Common myeloid progenitor, CD34-positive (primary cell): ENCODE measurements at places on chromosomes 3 and 15.

DNA sequence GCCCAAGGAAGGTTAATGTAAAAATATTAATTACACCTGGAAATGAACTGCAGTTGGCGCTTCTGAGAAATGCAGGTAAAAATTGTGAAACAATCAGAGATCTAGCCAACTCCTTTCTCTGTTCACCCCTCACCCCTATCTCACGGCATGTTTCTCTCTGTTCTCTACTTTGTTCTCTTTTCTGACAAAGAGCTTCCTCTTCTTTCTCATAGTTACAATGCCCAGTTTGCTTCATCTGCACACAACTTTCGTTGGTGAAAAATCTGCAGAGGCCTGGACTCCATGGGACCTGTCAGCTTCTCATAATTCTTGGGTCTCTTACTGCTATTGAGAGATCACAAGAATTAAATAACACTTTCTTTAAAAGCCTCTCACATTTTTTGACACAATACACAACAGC is 212.9 kb upstream of the LRRN1 start:
- DNase-seq: no peak

GRCh38 chr3:79767905-79768267 is at the start of gene ROBO1:
TSS of gene ROBO1 (minus strand) at chr3:79767998.
- no peak for DNase-seq

GRCh38 chr15:49860101-49860500 is 239.3 kb downstream of the DTWD1 start:
- DNase-seq: no peak

DNA sequence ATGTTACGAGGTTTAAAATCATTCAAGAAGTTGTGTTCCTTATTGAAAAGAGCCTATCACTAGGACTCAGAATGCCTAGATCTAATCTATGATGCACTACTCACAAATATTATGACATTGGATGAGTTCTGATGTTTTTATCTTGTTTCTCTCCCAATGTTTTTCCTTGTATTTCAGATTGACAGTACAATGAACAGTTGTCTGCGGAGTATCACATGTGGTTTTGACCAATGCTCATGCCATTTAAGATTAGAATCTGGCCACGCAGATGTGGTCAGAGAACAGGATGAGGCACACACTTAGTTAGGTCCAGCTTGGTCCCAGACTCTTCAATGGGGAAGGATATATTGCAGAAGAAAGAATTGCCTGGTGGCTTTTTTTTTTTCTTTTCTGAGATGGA is 25.6 kb upstream of the CCDC50 start:
- no peak for DNase-seq

- DNase-seq: no peak
These were observed 3.7 kb downstream of the NMD3 start for GRCh38 chr3:161224786-161225185.

DNA sequence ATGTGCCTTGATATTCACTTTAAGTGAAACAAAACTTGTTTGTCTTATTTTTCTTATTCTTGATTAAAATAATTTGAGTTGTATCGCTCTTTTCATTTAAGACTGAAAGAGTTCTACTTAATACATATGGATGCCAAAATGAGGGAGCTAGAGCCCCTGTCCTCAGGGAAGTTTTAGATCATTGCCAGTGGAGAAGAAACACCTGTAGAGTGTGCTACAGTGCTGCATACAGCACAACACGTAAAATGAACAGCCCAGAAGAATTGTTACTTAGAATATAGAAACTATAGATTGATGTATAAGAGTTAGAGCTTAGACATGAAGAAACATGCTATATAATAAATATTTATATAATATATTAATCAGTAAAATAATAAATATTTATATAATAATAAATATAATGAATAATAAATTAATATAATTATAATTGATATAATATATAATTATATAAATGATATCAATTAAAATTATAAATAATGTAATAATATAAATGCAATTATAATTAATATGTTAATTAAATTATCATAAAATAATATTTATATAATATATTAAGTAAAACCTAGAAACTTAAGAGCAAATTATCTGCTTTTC is 1234.7 kb downstream of the ROBO2 start:
- DNase-seq: no peak

GRCh38 chr3:69120879-69121464 is 1.4 kb downstream of the LMOD3 start:
- peak; percentile 83 for DNase-seq

GRCh38 chr3:11544412-11545181 is 99.1 kb downstream of the VGLL4 start:
- peak; percentile 5 for DNase-seq

DNA sequence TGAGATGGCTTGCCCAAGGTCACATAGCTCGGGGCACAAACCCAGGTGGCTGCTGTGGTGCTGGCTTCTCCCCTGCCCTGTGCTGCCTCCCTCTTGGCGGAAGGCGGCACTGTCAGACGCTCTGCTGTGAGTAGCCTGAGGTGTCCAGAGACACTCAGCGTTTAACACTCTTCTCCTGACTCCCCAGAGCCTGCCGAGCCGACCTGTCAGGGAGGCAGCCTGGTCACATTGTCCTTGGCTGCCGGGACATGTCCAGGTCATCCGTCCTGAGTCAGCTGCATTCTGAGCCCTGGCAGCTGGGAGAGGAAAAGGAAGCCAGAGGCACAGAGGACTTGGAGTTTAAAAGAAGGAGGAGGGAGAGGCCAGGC is 4.7 kb downstream of the LMAN1L start:
- no peak for DNase-seq

DNA sequence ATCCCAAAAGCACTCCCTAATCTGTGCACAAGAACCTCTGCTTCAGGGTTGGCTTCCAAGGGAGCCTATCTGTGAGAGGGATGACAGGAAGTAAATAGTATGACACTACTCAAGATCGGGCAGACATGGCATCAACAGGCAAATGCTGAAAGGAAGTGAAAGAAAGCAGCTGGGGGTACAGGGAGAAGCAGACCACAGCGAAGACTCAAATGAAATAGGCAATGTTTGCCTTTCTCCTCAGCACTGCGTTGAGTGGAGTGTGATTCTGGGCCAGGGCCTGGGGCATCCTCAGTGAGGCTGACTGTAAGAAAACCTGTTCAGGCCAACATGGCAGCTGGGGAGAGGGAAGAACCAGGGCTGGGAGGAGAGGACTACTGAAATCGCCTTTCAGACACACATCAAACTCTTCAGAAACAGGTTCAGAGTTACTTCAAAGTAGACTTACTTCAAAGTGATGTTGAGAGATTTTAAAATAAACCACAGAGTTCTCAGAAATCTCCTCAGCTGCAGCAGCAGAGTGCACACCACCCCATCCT is 96.6 kb downstream of the SLC9A9 start:
- no peak for DNase-seq

- peak; percentile 36 for DNase-seq
These were observed 208.4 kb downstream of the TNIK start for GRCh38 chr3:171251835-171252234.

DNA sequence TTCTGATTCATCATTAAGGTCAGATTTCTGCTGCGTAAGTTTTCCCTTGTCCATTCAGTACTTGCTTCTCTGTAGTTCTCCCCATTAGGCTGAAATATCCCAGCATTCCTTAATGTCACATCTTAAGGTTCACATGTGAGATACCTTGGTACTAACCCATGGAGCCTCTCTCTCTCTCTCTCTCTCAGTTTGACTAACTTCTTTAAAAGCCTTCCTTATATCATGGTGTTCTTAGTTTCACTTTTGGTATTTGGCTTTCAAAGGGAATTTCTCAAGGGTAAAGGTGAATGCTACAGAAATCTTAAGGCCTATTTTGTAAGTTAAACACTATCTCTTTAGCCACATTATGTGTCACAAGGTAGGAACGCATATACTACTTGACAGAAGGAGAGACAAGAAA is 427.3 kb upstream of the ZNF717 start:
- no peak for DNase-seq

GRCh38 chr3:146715170-146715569 is 110.0 kb upstream of the PLSCR5 start:
- DNase-seq: no peak

DNA sequence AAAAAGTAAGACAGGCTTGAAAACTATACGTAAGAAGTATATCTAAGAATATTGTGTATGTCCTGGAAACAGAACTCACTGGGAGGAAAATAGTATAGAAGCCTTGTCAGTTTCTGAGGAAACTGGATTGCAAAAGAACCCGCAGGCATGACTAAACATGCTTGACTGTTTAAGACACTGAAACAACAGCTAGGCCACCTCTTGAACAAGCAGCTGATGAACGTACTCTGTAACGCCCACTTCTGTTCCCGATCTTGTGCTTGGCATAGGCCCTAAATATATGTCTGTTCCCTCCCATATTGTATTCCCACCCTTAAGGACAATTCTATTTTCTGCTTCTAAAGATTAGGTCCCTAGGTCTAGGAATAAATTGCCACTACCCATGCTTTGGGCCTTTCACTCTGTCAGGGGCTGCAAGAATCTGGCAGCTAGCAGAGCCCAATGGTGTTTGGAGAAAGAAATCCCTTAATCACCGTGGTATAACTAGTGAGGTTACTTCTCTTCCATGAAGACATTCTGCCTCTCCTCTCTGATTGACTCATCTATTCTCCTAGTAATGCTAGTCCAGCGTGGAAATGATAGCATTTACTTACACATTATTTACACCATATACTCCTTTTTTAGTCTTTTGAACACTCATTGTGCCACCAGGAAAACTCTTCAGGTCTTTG is 46.2 kb downstream of the CD200 start:
- DNase-seq: peak; percentile 86

DNA sequence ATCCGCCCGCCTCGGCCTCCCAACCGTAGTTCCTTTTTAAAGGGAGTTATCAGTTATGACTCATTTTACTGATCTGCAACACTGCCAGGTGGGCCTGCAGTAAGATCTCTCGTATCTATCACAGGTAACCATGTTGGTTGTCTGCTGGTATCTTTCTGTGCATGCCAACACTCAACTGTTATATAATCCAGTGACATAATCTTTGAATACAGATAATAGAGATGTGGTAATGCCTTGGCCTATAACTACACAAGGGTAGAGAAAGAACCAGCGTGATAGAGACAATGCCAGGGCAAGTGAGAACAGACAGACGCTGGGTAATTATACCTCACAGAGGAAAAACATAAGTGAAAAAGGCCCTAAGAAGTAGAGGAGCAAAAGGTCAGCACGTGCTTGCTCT is 11.0 kb upstream of the ARPP19 start:
- no peak for DNase-seq

DNA sequence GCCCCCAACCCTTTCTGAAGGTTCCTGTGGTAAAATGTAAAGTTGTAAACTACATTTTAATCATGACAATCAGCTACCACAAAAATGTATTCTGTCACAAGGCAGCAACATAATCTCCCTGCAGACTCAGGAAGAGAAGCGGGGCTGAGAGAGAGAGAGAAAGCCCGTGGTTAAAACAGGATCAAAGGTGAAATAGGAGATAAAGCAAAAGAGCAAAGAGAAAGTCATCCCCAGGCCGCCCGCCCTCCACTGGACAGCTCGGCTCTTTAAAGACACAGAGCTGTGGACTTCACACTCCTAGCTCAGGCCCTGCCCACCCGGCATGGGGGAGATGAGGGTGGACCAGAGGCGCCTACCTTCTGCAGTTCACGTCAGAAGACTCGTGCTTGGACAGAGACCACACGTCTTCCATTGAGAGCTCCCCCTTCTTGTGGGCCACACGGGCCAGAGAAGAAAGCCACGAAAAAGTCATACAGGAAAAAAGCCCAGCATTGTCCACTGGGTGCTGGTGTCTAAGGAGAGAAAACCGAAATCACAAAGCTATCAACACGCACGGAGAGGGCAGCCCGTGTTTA is 29.4 kb downstream of the ABCC5 start:
- peak; percentile 87 for DNase-seq

DNA sequence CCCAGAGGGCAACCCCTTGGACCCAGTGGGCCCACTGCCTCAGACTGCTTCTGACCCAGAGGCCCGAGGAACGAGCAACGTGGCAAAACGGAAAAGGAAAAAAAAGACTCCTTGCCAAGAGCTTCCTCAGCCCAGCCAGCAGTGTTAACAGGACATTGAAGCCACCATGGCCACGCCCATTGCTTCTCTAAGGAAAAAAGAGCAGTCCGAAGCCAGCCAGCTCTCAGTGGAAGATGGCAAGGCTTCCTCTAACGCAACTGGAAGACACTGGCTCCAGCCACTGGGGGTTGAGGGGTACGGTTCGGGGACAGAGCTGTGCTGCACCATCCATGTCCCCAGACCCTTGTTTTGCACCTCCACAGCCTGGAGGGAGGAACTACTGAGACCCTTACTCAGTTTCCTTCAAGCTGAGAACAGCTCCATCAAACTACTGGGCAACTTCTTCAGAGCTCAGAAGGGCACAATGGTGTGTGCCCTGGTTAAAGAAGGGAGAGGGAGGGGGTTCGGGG is 10.7 kb downstream of the BMF start:
- DNase-seq: peak; percentile 31

DNA sequence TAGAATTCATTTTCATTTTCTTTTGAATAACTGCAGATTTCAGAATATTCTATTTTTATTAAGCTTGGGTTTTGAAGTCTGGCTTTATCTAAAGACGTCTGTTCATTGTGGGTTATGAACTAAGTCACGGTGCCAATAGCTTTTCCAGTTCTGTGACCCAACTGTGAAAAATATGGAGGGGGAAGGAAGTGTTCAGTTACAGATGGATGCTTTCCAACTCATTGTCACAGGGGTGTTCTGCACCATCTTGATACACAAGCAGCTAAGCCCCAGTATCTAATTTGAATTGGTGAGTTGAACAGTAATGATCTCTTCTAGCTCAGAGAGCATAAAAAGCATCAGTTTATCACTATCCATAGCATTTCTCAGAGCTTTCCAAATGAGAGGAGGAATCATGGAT is 710.6 kb downstream of the EDEM1 start:
- DNase-seq: peak; percentile 0

GRCh38 chr3:40287248-40287647 is 22.3 kb upstream of the EIF1B start:
- no peak for DNase-seq

GRCh38 chr15:90442423-90442822 is 54.4 kb downstream of the IQGAP1 start:
- no peak for DNase-seq

GRCh38 chr3:141776885-141777284 is 13.7 kb downstream of the GRK7 start:
- DNase-seq: no peak

- DNase-seq: no peak
These were observed 29.3 kb downstream of the SLC4A7 start for GRCh38 chr3:27454914-27455313.
